Stimulated activated naive B cell treated with anti-CD40 and anti-IgM and Interleukin-4, amounts not matched to agents 10 μg/mL and 1 μg/mL and 100 μg/mL, for 72 hours (primary cell): ENCODE measurements at places on chromosomes 6 and 20.

DNA sequence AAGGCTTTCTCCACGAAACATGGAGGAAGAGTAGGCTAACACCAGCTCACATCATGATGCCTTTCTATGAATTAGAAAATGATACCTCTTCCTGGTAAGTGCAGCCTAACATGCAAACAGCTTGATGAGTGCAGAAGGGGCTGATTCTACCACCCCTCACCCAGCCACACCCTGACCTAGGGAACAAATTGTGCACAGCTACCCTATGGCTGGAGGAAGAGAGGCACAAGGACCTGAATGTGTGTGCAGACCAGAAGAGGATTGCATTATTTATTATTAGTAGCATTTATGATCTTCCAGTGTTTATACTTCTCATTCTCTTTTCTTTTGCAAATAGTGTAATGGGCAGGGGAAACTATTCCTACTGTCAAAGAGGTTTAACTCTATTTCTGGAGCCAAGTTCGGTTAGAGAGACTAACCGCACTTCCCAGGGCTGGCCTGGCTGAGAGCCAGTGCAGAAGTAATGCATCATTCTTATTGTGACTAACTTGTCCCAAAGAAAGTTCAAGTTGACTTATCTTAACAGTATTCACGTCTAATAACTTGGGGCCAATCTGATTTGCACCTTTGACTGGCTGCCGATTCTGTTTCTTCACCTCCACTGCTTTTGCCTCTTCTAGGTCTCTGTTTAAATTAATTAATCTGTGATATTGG is 237.5 kb downstream of the CD83 start:
- DNase-seq = peak; percentile 33

DNA sequence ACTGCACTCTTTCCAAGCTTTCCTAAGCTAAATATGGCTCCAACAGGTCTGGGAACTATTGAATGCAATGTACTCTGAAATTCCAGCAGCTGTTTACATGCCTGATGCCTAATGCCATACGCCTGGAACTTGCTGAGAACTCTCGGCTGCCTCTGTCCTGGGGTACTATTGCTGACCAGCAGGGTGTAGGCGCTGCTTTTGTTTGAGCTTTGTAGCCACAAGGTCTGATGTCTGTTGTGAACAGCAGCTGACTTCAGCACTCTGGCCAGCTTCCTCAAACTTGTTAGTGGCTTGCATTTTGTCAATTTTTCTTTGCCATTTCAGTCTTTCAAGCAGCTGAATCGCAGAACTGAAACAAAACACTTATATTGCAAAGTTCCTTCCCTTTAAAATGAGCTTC is 26.7 kb downstream of the SAYSD1 start:
- peak; percentile 24 for DNase-seq

DNA sequence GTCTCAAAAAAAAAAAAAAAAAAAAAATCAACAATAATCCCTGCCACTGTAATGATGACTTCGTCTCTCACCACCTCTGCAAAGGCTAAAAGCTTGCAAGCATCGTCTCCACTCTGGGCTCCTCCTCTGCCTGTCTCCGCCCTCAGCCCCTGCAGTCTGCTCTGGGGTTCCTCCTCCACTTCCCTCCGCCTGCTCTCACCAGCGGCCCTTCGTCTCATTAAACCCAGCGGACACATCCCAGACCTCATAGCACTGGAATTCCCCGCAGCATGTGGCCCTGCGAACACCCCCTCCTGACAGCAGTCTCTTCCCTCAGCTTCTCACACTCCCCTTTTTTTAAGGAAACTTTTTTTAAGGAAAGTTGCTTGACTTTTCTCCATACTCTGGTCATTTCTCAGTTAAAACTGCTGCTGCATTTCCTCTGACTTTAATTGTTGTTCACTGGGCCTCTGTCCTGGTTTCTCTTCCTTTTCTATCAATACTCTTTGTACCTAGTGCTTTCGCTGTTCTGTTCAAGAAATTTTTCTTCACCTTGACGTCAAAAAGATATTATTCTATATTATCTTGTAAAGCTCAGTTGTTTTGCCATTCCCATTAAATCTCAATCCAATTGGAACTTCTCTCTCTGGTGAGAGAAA is 70.9 kb upstream of the PLEKHG1 start:
- DNase-seq = peak; percentile 1

DNA sequence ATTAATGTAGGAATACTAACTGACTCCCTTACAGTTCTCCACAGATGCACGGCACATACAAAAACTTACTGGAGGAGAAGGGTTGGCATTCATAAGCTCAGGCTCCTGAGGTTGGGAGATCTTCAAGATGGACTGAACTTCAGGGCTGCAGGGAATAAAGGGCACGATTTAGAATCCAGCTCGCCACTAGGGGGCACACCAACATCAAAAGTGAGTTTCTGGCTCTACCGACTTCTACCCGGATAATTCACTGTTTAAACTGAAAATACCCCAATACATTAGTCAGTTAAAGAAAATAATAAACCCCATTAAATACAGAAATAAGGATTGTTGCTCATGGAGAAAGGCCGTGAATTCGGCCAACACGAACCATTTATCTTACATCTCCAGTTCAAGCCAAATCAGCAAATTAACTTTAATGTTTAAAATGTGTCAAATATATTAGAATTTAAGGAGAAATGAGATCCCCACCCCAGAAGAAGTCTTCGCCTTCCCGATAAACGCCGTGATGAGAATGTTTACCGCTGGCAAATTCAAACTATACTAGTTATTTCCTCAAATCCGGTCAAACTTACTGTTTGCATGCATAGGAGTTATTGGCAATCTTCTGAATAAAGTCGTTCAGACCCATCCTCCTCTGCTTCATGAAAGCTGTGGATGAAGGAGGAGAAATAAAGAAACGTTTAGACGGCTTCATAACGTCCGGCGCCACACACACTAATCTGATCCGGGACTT is 121.7 kb upstream of the SLC2A12 start:
- DNase-seq = peak; percentile 65

GRCh38 chr6:23106951-23107350 is 537.6 kb downstream of the HDGFL1 start:
- DNase-seq = no peak

- no peak for DNase-seq
These were observed 15.6 kb downstream of the SPATA2 start for GRCh38 chr20:49899541-49900383.

GRCh38 chr20:50009521-50010454 is 27.0 kb downstream of the SNAI1 start:
- no peak for DNase-seq

- DNase-seq = no peak
These were observed 17.0 kb downstream of the CRISP1 start for GRCh38 chr6:49849213-49849907.

GRCh38 chr20:46767127-46767761 is 57.8 kb downstream of the SLC2A10 start:
- DNase-seq = no peak

- DNase-seq = no peak
These were observed 16.8 kb downstream of the SFT2D1 start for GRCh38 chr6:166325383-166326042.

DNA sequence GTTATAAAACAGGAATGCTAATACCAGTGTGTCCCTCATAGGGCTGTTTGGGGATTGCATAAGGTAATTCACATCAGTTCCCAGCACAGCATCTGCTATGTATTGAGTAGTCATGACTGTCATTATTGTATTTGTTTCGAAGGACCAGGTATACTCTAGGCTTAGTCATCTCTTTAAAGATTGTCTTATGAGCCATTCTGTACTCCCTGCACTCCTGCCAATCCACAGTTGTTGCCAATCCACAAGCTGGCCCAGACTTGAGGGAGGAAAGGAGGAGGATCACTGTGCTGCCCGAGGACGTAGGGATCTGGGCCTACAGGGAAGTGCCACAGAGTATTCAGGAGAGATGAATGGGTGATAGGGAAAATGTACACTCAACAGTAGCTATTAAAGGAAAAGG is 113.0 kb upstream of the TIAM2 start:
- DNase-seq = no peak

GRCh38 chr6:147586044-147586443 is 77.6 kb downstream of the SAMD5 start:
- DNase-seq = no peak

DNA sequence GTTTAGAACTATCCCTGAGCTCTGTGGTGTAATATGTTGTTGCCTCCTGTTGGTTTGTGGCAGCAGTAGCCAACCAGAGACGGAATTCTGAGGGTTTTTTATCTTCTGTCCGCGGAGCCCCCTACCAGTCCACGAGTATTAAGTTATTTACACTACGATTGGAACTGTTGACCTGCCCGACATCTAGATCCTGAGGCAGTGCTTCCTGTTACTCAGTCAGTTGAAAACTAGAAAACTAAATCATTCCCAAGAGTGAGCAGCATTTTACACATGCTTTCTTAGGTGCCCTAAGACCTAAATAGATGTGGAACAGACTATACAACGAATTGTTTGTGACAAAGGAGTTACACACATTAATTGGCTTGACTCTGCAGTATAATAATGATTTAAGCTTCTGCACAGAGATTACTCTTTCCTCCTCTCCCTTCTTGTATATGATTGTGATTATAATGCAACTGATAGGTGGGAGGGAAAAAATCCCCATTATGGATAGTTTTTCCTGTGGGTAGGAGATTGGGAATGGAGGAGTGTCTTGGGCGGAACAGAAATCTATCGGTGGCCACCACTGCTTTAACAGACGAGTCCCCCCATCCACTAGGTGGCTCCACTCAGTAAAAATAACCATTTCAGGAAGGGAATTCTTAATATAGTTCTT is 1.7 kb downstream of the LOC128125822 start:
- DNase-seq = no peak

GRCh38 chr20:32496811-32497533 is 88.2 kb downstream of the NOL4L start:
- DNase-seq = no peak

- peak; percentile 42 for DNase-seq
These were observed 46.9 kb upstream of the SMIM29 start for GRCh38 chr6:34295721-34296120.

DNA sequence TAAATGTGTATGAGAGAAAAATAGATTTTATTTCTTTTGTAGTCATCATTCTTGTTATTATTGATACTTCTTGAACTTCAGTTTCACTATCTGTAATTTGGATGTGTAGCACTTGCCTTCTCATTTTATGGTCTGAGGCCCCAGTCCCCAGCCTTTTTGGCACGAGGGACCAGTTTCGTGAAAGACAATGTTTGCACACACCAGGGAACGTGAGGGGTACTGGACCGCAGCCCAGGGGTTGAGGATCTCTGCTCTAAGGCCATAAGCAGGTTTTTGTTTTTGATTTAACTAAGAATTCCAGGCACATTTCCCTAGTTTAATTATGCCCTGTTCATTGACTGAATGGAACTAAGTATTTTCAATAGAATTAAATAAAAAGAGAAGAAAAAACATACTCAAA is 261.5 kb downstream of the BMP2 start:
- no peak for DNase-seq

- DNase-seq = no peak
These were observed 15.1 kb upstream of the ISM1 start for GRCh38 chr20:13205848-13206434.

GRCh38 chr6:25177500-25178028 is 101.6 kb upstream of the CARMIL1 start:
- DNase-seq = no peak

GRCh38 chr20:17841751-17842215 is 126.8 kb downstream of the SNX5 start:
- DNase-seq = no peak

- DNase-seq = no peak
These were observed 156.5 kb upstream of the PRDM1 start for GRCh38 chr6:105929626-105930025.

DNA sequence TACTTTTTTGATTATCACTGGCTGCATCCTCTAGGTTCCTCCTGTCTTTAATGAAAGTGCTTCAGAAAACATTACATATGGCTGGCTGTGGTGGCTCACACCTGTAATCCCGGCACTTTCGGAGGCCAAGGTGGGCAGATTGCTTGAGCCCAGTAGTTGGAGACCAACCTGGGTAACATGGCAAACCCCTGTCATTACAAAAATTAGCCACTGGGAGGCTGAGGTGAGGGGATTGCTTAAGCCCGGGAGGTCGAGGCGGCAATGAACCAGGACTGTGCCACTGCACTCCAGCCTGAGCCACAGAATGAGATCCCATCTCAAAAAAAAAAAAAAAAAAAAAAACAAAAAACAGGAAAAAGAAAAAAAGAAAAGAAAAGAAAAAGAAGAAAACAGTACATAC is 35.3 kb downstream of the BEND3 start:
- DNase-seq = no peak

DNA sequence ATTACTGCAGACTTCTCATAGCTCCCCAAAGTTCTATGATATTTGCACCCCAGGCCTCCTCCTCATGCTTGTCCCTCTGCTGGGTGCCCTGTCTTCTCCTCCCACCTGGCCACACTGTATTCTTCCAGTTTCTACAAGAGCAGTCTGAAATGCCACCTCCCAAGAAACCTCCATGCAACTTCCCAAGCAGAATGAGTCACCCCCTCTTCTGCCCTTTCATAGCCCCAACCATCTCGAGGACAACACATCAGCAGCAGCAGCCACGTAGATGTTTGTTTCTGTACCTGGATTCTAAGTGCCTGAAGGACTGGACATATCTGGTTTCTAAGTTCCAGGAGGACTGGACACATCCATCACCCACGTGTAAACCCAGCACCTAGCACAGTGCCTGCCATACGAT is 6.6 kb upstream of the ULBP2 start:
- no peak for DNase-seq

GRCh38 chr6:149217466-149217888 is 100.0 kb upstream of the TAB2 start:
- no peak for DNase-seq

DNA sequence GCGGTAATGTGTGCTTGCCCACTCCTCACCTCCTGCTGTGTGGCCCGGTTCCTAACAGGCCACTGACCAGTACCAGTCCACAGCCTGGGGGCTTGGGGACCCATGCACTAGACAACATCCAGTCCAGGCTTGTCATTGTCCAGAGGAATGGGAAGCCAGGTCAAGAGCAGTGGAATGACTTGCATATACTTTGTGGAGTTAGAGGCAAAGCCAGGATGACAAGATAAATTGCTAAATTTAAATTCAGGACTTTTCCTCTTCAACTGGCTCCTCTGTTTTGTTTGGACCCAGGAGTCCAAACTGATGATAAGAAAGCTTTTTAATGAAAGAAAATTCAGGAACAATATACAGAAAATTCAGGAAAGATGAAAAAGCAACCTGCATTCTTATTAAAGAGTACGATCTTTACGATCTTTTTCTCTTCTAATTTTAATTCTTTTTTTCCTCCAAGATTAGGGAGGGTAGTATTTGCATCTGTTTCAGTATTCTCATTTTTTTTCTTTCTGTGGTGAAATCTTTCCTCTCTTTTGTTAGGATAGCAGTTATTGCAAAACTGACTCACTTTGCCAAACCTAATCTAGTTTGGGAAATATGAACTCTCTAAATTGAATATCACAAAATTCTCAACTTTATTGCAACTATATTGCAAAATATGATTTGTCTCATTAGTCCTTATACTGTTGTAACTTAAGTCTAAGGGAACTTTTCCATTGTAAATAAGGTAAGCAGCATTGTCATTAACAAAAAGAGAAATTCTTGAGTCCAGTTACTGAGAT is 48.2 kb downstream of the DCBLD1 start:
- no peak for DNase-seq

- no peak for DNase-seq
These were observed 8.9 kb downstream of the SNHG17 start for GRCh38 chr20:38426006-38426897.

GRCh38 chr6:1868561-1869261 is 259.0 kb downstream of the FOXC1 start:
- peak; percentile 26 for DNase-seq
